GM19239 (cell line): ENCODE measurements at places on chromosomes 7 and 10.

GRCh38 chr10:51960494-51960895, 261.1 kb upstream of the CSTF2T start:
- peak; percentile 1 for DNase-seq

DNA sequence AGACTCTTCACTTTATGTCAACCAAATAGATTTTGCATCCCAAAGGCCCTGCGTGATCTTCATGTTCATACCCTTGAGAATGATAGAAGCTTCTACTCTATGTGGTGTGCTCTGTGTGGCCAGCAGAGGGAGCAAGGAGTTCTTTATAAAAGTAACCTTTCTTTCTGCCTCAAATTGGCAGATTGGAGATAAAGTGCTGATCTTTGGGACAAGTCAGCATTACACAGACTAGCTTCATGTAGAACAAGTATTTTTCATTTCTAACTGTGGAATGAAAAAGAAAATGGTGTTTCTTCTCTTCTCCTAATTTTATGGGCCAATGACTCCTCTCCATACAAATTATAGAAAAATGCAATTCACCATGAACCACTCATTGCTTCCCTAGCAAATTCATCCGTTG, 1214.1 kb downstream of the SORCS1 start:
- DNase-seq, result peak; percentile 4

- no peak for DNase-seq
Observed at GRCh38 chr7:85596827-85597226, 410.0 kb upstream of the SEMA3D start.

DNA sequence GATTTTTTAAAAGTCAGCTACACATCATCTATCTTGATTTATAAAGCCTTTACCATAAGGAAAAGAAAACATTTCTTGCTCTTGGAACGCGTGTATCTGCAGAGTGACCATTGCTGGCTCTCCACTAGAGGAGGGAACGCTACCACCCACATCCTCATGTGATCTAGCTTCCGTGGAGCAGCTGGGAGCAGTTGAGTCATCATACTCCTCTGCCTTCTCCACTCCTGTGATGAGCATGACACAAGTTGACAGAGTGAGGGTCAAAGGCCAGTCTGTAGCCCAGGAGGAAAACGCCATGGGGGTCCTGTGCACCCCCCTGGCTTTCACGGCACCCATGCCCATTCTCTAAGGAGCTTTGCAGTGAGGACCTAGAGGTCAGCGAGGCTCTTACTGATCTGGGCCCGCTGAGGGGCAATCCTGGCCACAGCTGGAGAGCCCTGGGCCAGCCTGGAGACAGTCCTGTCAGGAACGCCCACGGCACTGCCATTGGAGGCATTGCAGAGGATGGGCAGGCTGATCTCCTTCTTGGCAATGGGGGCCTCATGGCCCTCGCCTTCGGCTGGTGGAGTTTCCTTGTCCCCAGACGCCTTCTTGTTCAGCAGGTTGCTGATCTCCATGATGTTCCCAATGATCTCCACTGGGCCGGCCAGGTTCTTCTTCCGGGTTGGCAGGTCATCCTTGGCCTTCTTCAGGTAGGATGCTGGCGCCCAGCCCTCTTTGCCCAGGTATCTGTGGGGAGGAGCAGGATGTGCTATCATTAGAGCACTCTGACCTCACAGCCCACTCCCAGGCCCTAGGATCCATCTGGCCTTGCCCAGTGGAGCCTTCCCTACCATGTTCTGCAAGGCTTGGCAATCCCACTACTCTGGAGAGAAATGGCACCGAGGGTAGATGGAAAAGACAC, 119.2 kb downstream of the NEURL1 start:
- DNase-seq, result no peak

DNA sequence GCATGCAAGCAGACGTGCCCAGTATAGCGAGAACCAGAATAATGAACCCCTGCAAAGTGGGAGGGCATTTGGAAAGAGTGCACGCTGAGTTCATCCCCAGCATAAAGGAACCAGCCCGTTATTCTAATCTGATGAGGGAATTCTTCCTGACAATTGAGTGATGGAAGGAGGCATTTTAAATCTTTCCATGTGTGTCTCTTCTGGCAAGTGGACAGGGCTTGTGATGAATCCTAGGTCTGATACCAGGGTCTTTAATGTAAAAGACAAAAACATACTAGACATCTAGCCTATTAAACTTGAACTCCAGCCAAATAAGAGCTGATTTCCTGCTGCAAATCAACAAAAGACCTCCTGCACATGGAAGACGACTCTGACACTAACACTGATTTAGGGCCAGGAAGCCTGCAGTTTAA, 301.2 kb downstream of the DPP6 start:
- no peak for DNase-seq

DNA sequence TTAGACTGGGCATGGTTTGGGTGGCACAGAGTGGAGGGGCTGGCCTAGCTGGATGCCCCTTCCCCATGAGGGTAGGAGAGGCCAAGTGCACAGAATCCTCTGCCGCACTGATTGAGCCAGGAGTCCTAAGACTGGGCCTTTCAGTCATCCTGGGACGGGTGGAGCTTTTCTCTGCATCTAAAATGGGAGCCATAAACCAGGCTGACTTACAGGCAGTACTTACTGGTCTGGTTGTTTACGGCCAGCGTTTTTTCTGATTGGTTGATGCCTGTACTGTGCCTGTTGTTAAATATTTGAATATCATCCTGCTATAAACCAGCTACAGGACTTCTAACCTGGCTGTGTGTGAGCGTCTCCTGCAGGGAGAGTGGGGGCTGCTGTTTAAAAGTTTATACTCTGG, 107.8 kb downstream of the CDH23 start:
- no peak for DNase-seq

DNA sequence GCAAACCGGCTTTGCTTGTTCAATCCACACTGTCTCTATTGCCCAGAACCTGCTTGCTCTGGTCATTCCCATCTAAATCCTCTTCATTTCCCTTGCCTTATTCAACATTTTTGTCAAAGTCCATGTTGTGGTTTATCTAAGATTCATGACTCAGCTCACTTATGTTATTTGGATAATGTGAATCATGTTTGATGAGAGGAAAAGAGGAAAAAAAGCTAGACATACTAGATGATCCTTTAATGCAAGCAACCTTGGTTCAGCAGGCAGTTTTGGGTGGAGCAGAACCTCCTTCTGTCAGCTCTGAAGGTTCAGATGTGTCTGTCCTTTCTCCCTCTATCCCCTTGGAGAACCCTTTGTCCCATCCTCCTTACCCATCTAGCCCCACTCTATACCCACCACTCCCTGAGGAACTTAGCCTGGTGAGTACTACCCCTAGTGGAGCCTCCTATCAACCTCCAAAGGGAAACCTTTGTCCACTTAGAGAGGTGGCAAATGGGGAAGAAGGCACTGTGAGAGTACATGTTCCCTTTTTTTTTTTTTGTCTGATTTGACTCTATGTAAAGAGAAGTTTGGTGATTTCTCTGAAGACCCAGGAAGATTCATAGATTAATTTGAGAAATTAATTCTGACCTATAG, 2.1 kb upstream of the SAMD9L start:
- DNase-seq, result no peak

- no peak for DNase-seq
Observed at GRCh38 chr7:55343860-55344606, 21.1 kb upstream of the LANCL2 start.

GRCh38 chr10:61902445-61903220, 1.1 kb downstream of the ARID5B start:
- no peak for DNase-seq

GRCh38 chr10:88417387-88418030, 165.6 kb downstream of the RNLS start:
- no peak for DNase-seq

DNA sequence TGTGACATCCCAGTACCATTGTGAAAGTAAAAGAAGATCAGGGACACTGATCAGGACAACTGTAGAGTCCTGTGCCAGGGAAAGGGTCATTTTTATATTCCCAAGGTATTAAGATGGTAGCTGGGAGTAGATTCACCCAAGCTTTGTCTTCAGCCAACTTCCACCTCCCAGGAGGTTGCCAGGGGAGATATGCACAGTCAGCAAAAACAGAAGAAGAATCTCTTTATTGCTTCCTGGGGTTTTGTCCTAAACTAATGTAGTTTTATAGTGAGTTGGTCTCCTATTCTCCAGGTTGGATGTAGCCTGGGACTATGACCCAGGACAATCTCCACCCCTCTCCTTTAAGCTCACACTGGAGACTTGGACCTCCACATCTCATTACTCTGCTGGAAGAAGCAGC, 139.2 kb downstream of the RAMP3 start:
- DNase-seq, result no peak

DNA sequence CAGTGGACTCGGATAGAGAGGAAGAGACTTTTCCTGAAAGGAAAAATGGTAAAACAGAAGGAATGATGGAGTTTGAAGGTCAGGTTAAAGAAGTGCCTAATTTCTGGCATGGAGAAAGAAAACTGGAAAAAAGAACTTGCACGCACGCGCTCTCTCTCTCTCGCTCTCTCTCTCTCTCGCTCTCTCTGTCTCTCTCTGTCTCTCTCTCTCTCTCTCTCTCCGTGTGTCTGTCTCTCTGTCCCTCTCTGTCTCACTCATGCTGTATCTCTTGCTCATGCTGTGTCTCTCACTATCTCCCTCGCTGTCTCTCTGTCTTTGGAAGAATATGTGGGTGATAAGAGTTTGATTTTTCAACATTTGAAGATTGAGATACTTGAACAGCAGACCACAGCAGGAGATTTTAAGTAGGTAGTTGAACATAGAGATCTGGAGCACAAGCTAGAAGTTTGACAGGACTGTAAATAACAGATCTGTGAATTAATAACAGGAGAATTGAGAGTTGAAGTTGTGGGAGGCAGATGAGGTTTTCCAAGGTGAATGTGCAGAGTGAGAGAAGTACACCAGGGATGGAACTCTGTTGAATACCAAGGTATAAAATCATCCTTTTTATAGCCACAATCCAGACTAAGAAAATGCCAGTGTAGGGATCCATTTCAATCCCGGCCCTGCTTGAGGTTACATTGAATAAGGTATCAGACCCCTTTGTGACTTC, 33.1 kb downstream of the ADD3 start:
- no peak for DNase-seq

DNA sequence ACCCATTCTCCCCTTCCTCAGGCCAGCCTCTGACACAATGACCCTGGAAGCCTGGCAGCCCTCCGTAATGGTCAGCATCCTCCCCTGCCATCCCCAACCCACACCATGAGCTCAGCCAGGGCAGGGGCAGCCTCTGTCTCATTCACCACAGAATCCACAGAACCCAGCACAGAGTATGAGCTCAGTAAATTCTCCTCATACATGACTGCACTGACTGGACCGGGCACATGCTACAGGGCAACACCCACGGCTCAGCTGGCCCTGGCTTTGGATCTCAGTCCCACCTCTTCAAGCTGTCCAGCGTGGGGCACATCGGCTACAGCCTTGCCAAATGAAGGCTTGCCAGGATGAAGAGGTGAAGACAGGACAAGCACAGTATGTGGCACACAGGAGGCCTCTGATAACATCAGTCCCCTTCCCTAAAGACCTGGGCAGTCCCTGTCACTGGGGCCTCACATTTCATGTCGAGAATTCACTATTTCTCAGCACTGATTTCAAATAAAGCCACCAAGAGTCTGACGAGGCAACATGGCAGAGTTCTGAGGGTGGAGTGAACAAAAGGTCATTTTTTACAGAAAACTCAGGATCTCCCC, 7.9 kb downstream of the GPRIN2 start:
- no peak for DNase-seq

- DNase-seq, result no peak
Observed at GRCh38 chr7:102273749-102274712, 12.6 kb upstream of the SH2B2 start.

DNA sequence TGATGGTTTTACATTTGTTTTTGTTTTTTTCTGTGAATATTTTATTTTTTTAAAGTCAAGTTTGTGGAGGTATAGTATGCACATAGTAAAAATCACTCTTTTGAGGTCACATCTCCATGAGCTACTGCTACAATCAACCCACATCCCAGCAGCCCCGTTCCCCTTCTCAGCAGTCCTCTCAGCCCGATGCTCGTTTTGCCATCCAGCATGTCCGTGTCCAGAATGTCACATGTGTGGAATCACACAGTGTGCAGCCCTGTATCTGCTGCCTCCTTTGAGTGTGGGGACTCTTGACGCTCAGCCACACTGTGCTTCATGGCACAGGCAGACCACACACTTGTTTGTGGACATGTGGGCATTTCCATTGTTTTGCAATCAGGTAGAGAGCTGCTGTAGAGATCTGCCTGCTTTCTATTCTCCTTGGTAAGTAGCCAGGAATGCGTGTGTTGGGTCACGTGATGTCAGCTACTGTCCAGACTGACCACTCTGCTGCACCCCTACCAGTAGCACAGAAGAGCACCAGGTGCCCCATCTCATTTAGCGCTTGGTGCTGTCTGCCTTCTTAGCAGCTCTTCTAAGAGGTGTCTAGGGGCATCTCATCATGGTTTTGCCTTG, 71.6 kb upstream of the CAMK2B start:
- no peak for DNase-seq

DNA sequence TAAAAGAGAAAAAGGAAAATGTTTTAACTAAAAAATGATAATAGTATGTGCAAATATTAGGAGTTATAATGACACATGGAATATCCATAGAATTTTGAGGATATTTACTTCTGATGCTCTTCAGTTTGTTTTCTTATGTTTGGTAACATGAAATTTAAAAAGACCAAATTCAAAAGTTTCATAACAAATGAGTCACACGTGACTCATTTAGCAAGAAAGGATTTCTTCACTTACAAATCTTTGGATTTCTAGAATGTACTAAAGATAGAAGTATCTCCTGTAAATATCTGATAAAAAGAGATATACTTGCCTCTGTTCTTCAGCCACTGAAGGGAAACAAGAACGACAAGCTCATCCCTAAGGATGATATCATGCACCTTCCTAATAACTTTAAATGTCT, 774.5 kb upstream of the LRRTM3 start:
- DNase-seq, result no peak

DNA sequence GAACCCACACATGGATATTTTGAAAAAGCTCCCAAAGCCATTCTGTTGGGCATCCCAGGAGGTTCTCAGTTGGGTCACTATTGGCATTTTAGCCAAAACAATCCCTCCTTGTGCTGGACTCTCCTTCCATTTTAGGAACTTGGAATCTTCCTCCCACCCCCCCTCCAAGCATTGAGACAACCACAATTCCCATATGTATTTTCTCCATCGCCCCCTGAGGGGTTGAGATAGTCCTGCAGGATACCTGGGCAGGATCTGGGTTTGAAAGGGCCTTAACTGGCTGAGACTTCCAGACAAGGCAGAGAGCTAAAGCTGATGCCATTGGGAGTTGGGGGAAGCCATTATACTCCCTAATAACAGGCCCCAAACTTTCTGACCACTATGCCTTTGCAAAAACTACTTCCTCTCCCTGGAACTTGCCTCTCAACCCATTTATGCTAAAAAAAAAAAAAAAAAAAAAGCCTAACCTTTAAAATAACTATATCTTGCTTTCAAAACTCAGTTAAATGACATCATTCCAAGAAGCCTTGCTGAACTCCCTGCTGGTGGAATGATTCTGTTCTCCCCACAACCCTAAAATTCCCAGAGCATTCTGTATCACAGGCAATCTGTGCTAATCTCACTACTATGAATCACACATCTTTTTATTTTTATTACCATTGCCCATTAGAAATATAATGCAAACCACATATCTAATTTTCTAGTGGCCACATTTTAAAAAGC, 77.5 kb upstream of the PDE1C start:
- no peak for DNase-seq

- no peak for DNase-seq
Observed at GRCh38 chr10:95783741-95784140, 27.8 kb downstream of the ENTPD1 start.
